ENCODE measurements at places on chromosomes 13 and 19. TPM values are rescaled to one million over a fixed set of nuclear protein-coding genes. Genes with fewer than 3 reads are reported as not detected.

ZNF888 gene
- 2.6 TPM for total RNA-seq

PEX11G gene
- 2.7 TPM for total RNA-seq

ZNF132 gene
- 2.9 TPM for total RNA-seq

CYP2A6 gene
- not detected for total RNA-seq

NRTN gene
- total RNA-seq, result 0.52 TPM

SEMA6B gene
- total RNA-seq, result 19.4 TPM

FAM124A gene
- total RNA-seq, result 9.8 TPM

MIR17HG gene
- total RNA-seq, result 2.6 TPM

IL17D gene
- 9.8 TPM for total RNA-seq

ARL11 gene
- 1.9 TPM for total RNA-seq

RGS9BP gene
- 0.24 TPM for total RNA-seq

KCNN1 gene
- not detected for total RNA-seq

MIA gene
- not detected for total RNA-seq

KL gene
- 2.1 TPM for total RNA-seq

HRC gene
- total RNA-seq, result 1.1 TPM

- no peak for DNase-seq
These were observed 341.8 kb downstream of the FGF9 start for GRCh38 chr13:22012686-22013085.

DNA sequence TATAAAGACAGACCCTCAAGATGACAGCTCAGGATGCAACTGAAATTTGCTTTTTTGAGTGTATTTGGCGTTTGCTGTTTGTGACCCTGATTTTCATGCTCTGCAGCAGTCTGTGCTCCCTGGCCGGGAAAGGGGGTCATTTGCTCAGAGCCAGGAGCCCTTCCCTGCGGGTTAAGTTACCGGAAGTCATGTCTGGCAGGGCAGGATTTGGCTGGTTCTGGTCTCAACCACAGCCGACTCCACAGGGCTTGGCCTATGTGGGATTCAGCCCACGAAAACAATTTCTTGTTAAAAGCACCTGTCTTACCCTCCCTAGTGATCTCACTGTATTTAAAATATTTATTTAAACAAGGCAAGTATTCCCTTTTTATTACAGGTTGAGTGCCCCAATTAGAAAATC is 22.6 kb downstream of the MCF2L start:
- no peak for DNase-seq

DNA sequence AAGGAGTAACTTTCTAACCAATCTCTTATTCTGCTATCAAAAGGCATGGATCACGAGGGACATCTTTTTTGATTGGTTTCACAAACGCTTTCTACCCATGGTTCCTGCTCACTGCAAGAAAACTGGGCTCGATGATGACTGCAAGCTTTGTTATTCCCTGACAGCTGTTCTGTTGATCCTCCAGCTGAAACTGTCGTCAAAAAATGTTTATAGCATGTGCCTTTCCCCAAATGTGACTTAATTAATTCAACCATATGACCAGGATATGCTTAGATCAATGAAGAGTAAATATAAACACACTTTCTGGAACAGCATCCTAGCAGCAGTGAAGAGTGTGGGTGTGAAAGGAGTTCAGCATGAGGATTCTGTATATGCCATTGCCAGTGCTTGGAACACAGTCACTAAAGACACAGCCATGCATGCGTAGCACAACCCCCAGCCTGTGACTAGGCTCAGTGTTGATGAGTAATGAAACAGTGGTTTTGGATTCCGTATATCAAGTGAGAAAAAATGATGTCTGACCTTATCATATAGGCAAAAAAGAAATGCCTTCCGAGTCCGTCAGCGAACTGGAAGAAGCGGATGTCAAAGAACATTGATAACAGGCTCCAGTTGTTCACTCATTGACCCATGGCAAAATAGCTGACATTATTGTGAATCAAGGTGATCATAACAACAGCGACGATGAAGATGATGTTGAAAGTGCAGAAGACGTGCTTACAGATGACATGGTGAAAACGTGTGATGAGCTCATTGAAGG is 347.4 kb downstream of the FGF9 start:
- no peak for DNase-seq

DNA sequence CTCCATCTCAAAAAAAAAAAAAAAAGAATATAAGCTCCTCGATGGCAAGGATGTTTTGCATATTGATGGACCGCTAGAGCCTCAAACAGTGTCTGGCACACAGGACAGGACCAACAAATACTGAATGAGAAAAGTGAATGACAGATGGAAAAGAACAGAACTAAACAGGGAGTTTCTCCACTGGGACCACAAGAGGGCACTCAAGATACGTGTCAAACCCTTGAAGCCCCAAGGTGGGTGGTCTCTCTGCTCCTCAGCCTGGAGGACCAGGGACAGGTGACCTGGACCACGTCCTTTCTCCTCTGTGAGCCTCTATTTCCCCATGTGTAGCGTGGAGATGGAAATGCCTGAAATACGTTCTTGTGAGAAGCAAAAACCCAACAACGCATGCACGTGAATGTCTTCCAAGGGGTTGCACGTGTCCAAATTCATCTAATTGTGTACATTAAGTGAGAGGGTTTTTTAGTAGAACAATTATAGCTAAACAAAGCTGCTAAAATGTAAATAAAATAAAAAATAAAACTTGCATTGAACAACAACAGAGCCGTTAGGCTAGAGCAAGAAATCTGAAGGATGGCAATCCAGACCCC is 5.7 kb upstream of the CDC42EP5 start:
- peak; percentile 31 for DNase-seq

DNA sequence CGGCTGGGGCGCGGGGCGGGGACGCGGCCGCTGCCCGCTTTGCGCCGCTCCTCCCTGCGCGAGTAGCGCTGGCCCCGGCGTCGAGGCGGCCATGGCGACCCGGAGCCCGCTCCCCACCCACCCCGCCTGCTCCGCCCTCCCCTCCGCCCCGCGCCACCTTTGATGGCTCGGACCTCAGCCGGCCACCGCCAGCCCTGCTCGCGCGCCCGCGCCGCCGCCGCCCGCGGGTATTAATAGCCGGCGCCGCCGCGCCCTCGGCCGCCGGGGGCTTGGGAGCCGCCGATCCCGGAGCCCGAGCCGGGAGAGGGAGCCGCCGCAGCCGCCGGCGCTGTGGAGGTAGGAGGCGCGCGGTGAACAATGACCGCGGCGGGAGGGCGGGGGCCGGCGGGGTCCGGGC is 261 bp downstream of the FARP1 start:
- peak; percentile 83 for DNase-seq

DNA sequence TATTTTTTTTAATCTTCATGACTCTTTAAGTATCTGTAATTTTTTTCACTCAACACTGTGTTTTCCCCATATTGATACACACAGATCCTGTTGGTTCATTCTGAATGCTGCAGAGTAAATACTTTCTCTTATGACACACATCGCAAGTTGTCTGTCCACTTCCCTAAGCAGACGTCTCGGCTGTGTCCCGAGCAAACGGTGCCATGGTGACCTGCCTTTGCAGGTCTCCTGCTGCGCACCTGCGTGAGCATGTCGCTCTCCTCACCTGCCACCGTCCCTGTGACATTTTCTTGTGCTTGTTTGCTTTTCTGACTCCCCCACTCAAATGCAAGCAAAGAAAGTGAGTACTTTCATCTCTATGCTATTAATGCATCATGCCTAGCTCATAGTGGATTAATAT is 57.8 kb downstream of the CCDC70 start:
- DNase-seq, result peak; percentile 58

- DNase-seq, result no peak
These were observed 6.8 kb upstream of the ECH1 start for GRCh38 chr19:38838208-38838985.

DNA sequence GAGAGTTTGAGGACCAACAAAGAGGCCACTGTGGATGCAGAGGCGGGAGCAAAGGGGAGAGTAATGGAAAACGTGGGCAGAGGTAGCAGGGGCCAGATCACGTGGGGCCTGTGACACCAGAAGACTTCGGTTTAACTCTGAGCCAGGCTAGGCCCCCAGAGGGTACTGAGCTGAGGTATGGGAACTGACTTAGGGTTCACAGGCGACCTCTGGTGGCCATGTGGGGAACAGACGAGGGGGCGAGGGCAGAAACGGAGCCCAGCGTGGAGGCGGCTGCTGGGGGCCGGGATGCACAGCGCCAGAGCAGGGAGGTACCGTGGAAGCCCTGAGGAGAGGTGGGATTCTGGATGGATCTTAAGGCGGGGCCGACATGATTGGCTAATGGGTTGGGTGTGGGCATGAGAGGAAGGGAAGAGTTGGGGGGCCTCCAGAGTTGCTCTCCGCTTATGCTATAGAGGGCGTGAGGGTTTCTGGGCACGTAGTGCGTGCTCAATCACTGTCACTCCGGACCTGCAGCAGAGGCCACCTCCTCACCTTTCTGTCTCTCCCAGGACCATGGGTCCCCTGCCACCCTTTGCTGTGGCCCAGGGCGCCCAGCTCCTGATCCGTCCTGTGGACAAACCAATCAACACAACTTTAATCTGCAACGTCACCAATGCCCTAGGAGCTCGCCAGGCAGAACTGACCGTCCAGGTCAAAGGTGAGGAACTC is 13.7 kb downstream of the PVR start:
- DNase-seq, result peak; percentile 90

DNA sequence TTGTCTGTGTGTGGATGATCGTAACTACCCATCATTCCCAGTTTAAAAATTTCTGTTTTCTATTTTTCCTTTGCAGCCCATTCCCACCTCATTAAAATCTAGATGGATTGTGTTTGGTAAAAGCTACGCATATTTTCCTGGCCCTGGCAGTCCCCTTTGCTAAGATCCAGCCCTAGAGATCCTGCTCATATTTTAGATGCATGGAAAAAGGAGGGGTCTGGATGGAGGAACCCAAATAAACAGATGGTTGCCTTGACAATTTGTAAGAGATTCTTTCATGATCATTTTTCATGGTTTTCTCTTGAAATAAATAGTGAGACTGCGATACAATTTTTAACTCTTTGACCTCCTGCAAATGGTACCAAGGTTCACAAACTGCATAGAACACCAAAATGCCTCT is 174.4 kb downstream of the SLC7A1 start:
- no peak for DNase-seq

DNA sequence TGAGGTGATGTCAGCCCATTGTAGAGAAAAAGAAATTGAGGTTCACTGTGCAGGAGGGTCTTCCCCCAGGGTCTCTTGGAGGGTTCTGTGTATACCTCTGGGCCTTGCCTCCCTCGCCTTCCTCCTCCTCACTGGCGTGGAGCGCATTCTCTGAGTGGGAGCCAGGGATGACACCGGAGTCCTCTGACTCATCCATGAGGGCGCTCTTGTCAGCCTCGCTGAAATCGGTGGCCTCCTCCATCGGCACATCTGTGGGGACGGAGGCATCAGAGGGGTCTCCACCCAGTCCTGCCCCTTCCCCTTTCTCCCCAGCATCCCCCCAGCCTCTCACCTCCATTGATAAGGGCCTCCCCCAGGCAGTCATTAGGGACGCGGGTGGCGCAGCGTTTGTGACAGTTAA is 16.2 kb downstream of the PRKD2 start:
- DNase-seq, result no peak

- DNase-seq, result no peak
These were observed 58.2 kb upstream of the USE1 start for GRCh38 chr19:17156947-17157302.

DNA sequence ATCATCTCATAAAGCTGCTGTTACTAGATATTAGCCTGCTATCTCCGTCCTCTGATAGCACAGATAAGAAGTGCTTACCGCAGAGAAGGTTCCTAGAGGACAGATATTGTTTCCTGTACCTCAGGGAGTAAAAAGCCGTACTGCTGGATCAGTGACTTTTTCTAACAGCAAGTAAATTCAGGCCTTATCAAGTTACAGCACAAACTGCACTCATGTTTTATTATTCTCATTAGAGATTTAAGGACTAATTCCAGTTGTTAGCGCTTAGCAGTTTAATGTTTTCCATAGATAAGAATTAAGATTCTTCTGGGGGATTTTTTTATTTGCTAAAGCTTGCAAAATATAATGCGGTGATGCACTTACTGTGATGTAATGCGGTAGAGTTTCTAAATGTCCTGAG is 119.0 kb upstream of the OBI1 start:
- no peak for DNase-seq

- DNase-seq, result no peak
These were observed 108.6 kb downstream of the AKAP11 start for GRCh38 chr13:42380420-42381164.

DNA sequence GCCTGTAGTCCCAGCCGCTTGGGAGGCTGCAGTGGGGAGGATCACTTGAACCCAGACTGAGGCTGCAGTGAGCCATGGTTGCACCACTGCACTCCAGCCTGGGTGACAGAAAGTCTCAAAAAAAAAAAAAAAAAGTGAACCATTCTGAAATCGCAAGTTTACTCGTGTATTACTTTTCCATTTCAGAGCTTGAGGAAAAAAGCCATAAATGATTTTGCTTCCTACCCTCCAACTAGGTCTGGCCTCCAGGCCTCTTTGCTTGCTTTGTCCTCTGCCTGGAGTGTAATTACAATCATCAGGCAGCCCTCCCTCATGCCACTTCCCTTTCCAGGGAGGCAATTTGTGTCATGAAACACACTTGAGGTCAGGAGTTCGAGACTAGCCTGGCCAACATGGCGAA is 8.5 kb downstream of the BLVRB start:
- DNase-seq, result no peak

GRCh38 chr19:38735257-38735686 is 9.0 kb downstream of the CAPN12 start:
- DNase-seq, result peak; percentile 82

DNA sequence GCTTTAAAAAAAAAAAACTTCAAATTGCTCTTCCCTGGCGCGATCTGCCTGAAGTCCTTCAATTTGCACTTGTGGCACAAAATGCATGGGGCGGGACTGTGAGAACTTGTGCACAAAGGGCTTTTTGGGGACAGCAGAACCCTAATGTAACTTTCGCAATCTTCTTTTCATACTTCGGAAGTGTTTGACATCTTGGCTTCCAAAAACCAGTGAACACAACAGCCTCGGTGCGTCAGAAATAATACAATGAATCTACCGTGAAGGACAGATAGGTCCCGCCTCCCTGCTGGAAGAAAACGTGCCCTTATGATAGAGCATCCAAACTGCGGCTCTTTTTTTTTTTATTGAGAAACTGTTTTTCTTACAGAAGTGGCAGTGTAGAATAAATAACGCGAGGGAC is 36.6 kb downstream of the KLF2 start:
- no peak for DNase-seq

GRCh38 chr19:46494941-46495785 is 504 bp downstream of the PNMA8B start:
- DNase-seq, result no peak

- DNase-seq, result no peak
These were observed 69.6 kb upstream of the PCDH9 start for GRCh38 chr13:67299751-67300150.

DNA sequence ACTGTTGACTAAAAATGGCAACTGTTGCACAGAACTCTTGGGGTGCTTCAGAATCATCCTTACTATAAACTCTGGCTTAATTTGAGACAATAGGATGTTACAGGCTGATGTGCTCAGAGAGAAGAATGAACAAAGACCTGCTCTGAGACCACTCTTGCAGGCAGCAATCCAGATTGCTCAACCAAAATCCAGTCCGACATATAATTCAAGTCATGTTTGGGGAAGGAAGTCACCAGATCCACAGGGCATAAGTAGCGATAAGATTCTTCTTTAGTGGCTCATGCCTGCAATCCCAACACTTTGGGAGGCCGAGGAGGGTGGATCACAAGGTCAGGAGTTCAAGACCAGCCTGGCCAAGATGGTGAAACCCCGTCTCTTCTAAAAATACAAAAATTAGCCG is 20.6 kb downstream of the MTMR6 start:
- no peak for DNase-seq

- DNase-seq, result peak; percentile 100
These were observed at the start of gene JOSD2 for GRCh38 chr19:50511069-50511822. JOSD2 (minus strand) TSS chr19:50511191; CDS start chr19:50510431, 760 bp downstream.
